Astrocyte of the spinal cord (primary cell): ENCODE measurements at places on chromosomes 11 and 22.

GRCh38 chr11:124669193-124669592 is 4.3 kb downstream of the SIAE start:
- DNase-seq, result peak; percentile 48

DNA sequence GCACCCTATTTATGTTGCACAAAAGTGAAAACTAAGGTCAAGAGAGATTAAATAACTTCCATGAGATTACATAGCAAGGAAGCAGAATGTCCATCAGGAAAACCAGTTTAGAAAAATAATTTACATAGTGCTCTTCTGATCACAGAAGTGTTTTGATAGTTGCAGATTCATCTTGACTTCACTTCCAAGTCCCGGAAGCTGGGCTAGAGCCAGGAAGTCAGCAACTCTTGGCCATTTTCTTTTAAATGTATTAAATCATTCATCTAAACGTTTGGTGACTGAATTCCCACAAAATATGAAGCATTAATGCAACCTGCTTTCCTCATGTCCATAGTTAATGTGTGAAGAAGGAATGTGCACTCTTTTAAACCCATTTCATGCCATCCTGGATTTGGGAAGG is 29.7 kb downstream of the APLP2 start:
- DNase-seq, result no peak

GRCh38 chr11:126080161-126080941 is 17.7 kb upstream of the CDON start:
- no peak for DNase-seq

- no peak for DNase-seq
Observed at GRCh38 chr22:24404561-24405275, 22.7 kb upstream of the ADORA2A start.

- DNase-seq, result peak; percentile 76
Observed at GRCh38 chr11:68441466-68442230, 18.9 kb upstream of the PPP6R3 start.

GRCh38 chr11:120801801-120802689 is 221.9 kb upstream of the TBCEL start:
- peak; percentile 54 for DNase-seq

- DNase-seq, result no peak
Observed at GRCh38 chr22:47167056-47167455, 404.6 kb downstream of the TBC1D22A start.

DNA sequence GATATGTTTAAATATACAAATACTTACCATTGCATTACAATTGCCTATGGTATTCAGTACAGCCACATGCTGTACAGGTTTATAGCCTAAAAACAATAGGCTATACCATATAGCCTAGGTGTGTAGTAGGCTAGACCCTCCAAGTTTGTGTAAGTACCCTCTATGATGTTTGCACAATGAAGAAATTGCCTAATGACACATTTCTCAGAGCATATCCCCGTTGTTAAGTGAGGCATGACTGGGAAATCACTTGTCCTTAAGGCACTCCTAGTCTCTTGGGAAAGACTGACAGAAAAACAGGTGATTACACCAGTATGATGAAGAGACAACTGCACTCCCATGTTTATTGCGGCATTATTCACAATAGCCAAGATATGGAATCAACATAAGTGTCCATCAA is 187.2 kb downstream of the SPON1 start:
- no peak for DNase-seq

DNA sequence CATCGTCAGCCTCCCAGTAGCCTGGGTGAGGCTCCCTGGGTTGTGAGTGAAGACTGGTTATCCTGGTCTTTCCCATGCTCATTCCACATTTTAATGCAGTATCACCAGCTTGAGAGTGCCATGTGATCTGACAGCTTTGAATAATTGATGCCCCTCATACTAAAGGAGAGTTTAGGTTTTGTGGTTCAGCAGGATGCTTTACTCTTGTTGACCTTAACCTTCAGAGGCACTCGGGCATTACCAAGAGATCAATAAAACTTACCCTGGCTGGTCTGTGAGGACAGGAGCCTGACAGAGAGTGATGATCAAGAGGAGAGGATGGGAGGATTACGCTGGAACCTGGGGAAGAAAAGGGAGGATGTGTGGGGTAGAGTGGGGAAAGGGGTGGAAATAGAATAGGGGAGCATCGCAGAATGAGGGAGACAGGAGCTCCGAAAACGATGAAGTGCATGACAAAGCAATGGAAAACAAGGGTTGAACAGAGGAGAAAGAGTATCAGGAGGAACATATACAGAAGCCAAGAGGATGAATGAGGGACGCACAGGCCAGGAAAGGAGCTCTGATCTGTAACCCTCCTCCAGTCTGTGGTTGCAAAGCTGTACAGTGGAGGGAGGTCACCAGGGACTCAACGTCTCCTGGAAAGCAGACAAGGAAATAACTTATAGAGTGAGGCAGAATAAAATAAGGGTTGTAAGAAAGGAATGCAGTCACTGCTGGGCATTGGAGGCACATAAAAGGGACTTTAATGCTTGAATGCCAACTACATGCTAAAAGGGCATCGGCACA is 594.5 kb downstream of the NTM start:
- no peak for DNase-seq

GRCh38 chr22:30892731-30893221 is 75.8 kb downstream of the MORC2 start:
- DNase-seq, result no peak

- DNase-seq, result no peak
Observed at GRCh38 chr11:62857541-62857982, 18.2 kb upstream of the WDR74 start.

DNA sequence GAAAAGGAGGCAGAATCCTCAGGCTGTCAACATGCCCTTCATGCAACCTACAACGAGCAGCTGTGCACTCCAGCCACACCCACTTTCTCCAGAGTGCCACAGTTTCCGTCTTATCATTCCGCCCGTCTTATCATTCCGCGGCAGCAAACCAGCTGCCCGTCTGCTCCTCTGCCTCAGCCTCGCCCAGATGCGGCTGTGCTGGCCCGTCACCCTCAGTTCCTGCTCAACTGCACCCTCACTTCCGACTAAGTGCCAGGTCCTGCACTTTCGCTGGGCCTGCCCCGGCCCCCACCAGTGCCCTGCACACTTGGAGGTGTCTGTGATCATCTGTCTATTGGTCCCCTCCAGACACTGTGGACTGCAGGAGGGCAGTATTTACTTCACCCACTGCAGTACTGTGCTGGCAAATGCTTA is 43.7 kb downstream of the MICAL3 start:
- no peak for DNase-seq

GRCh38 chr11:3616721-3617460 is 24.9 kb downstream of the ART5 start:
- no peak for DNase-seq

DNA sequence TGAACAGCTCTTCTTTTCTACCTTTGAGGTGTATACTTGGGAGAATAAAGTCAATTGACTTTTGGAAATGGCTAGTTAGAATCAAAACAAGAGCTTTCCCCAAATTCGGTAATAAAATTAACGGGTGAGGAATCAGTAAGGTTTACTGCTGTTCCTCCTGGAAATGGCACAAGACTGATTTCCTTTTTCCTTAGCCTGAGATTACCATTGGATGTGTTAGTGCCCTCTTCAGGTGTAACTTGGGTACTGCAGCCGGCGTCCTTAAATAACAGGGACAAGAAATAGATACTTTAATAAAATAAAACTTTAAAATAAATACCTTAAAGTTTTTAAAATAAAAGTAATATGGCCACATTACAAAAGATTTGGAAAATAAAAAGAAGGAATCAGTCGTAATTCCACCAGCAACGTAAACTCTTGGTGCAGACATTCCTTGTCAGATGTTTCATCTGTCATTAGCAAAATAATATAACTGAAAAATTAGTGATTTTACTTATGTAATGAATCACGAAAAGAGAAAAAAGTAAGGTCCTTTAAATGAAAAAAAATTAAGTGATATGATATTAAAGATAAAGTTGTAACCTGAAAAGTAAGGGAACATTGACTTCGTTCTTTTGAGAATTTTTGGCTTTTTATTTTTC is 29.7 kb downstream of the ZFTA start:
- DNase-seq, result peak; percentile 88

- no peak for DNase-seq
Observed at GRCh38 chr11:123745764-123746451, 4.4 kb upstream of the ZNF202 start.

GRCh38 chr22:47091921-47092700 is 329.7 kb downstream of the TBC1D22A start:
- DNase-seq, result no peak

DNA sequence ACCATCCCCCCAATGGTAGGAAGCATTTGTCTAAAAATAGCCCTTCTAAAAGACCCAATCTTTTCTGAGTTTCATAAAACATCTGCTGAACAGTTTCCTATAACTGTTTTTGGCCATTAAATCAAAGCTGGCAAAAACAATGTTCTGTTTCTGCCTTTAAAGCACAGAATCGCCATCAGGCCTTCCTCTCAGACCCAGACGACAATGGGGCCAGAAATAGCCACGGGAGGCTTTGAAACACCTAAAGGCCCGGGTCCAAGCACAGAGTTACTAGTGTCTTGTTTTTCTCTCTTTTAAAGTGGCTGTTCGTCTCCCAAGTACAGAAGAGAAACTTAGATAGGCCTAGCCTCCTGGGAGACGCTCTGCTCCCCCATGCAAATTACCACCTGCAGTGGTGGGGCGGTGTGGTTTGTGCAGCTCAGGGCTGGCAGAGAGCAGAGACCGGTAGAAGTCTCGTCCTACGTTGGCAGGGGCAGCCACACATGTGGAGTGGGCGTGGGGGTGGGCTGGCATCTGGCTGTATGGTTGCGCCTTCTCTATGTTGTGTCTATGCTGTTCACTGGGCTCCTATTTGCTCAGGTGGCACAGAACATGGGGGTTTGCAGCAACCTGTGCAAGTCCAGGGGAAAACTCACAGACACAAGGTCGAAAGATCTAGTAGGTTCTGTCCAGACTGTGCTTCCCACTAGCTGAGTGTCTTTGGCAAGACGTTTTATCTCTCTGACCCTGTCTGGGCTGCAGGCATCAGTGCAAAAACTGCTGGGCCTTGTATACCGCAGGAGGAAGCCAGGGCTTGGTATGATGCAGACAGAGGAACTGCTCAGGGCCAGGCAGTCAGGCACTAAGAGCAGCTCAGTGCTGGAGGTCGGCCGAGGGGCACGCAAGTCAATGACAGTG is 23.6 kb upstream of the ETS1 start:
- no peak for DNase-seq

GRCh38 chr22:21443735-21444421 is 23.3 kb upstream of the TMEM191C start:
- no peak for DNase-seq

DNA sequence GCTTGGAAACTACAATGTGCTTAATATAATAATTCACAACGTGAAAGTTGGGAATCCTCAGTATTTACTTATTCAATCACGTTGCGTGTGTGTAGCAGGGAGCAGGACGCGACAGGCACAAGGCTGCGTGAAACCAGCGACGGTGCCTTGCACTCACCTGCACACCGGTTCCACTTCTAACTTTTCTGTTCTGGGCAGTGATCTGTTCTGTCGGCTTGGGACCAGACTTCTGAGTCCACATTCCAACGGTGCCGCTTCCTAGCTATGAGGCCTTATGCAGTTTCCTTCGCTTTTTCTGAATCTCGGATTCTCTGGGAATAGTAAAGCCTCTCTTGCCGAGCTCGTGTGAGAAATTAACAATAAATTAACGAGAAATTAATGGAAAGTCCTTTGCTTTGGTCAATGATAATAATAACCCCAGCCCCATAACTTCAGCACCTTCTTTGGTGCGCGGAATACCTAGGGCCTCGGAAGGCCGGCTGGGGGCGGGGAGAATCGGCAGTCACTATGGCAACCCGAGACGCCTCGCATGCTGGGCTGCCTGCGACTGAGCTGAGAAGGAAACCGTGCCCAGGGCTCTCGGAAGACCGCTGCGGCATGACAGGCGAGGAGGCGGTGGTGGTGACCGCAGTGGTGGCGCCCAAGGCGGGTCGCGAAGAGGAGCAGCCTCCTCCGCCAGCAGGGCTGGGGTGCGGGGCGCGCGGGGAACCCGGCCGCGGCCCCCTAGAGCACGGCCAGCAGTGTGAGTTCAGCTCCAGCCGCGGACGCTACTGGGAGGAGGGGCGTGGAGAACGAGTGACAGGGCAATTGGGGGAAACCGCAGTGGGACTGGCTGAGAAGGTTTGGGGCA is at the start of gene C11orf97:
C11orf97 (plus strand) TSS at position 530 of the 850 bp plus-strand sequence; CDS start at position 598, 68 bp downstream.
- DNase-seq, result peak; percentile 30

DNA sequence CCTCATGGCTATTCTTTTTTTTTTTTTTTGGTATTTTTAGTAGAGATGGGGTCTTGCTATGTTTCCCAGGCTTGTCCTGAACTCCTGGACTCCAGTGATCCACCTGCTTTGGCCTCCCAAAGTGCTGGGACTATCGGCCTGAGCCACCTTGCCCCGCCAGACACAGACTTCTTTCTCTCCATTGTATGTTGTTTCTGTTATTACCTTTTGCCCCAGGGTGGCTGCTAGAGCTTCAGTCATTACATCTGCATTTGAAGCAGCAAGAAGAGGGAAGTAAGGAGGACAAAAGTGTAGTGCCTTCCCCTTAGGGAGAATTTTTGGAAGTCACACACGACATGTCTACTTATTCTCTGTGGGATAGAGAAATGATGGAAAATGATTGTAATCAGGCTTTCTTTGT is 10.1 kb upstream of the OSBP start:
- no peak for DNase-seq

DNA sequence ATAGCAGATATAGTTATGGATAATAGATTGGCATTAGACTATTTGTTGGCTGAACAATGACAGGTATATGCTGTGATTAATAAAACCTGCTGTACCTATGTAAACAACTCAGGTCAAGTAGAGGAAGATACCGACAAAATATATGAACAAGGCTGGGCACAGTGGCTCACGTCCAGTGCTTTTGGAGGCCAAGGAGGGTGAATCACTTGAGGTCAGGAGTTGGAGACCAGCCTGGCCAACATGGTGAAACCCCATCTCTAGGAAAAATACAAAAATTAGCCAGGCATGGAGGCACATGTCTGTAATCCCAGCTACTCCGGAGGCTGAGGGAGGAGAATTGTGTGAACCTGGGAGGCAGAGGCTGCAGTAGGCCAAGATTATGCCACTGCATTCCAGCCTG is 14.0 kb upstream of the CHKA start:
- no peak for DNase-seq

- peak; percentile 25 for DNase-seq
Observed at GRCh38 chr11:118353084-118353710, 6.2 kb upstream of the UBE4A start.

- no peak for DNase-seq
Observed at GRCh38 chr11:47171856-47172255, 4.8 kb downstream of the ARFGAP2 start.

- no peak for DNase-seq
Observed at GRCh38 chr22:40479887-40480538, 109.6 kb downstream of the SGSM3 start.

DNA sequence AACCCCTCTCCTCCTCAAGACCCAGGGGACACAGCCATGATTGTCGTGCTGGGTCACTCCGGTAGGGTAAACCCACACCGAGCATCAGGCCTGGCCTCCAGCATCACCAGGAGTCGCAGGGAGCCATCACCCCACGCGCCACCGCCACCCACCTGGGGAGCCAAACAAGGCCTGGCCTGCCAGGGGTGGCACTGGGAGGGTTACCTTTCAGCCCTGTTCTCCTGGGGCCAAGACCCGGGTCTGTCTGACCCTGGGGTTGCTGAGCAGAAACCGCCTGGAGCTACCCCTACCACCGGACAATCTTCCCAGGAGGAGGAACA is 39.3 kb upstream of the NNMT start:
- DNase-seq, result no peak
